Activated CD4-positive, alpha-beta T cell treated with anti-CD3 and anti-CD28 coated beads for 1 hour (primary cell): ENCODE measurements at places on chromosomes 4 and X.

DNA sequence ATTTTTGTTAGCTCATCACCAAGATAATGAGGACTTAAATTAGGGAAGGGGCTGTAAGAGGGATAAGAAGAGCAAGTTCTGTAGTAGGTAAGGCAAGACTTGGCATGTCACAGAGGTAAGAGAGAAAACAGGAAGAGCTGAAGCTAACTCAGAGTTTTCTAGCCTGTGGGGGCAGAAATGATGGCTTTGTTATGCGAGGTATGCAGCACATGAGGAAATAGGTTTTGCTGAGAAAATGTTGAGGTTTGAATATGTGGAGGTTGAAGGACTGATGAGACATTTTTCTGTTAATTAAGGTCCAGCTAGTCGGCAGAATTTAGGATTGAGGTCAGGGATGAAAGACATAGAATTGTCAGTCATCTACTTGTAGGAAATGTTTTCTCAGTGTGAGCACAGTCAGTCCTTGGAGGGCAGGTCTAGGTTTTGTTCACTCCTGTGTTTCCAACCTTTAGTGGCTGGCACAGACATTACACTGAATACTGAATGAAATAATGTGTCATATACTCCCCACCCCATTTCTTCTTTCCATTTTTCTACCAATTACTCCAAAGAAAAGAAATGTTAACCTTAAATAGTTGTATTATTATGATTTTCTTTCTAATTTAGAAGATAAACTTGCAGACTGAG is 154.0 kb upstream of the AADAT start:
- DNase-seq = no peak

DNA sequence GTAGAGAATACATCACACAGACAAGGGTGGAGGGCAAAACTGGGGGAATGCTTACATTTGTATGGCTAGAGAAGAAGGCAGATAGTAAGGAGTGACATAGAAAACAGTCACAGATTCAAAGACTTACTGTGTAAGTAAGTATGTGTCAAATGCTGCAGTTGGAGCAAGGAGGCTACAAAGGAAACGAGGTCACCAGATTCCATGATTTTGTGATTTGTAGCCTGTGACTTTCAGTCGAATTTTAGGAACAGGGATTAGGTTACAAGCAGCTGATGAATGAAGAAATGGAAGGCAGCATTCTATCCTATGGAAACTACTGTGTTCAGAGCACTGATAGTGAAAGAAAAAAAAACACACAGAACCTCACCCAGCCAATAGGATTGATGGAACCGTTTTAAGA is 407.9 kb downstream of the IL15 start:
- no peak for DNase-seq

- DNase-seq = no peak
These were observed 590.0 kb downstream of the FSTL5 start for GRCh38 chr4:161573836-161574235.

DNA sequence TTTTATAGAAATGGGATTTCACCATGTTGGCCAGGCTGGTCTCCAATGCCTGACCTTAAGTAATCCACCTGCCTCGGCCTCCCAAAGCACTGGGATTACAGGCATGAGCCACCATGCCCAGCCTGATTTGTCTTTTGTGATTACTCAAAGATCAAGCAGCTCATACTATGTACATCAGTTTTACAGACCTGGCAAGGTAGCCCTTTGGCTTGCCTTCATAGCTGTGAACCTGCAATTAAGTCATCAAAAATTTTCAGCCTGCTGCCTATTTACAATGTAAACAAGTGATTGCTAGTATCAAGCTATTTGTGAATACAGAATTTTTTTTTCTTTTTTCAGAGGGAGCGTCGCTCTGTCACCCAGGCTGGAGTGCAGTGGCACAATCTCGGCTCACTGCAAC is 46.2 kb downstream of the GSX2 start:
- no peak for DNase-seq
